ENCODE measurements at places on chromosomes 5 and 9.

DNA sequence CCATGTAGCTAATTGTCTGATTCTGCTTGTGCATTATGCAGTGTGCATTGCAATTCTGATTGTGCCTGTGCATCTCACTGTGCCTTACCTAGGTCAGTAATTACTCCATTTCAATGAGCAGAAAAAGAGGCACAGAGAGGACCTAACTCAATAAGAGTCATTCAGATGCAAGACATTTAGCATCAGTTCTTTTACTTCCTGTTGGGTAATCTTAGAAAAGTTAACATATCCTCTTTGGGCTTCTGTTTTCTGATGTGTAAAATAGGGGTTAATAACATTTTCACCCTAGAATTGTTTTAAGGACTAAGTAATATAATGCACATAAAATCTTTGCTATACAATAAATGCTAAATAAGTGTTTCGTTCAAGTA lies 7.0 kb upstream of the DCTN4 start:
- DNase-seq, result no peak

DNA sequence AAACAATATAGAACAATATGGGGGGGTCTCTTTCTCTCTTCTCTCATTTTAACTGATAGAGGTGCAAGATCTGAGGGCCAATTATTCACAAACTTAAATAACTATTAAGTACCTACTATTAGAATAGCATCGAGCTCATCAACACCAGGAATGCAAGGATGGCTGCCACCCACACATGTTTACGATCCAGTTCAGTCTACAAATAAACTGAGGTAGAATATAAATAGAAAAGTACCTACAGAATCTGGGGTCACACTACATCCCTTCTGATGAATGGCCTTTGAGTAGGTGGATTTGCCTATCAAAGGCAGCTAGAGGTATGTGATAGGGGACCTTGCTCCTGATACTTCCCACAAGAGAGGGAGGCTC lies 91.8 kb upstream of the ZNF366 start:
- no peak for DNase-seq

DNA sequence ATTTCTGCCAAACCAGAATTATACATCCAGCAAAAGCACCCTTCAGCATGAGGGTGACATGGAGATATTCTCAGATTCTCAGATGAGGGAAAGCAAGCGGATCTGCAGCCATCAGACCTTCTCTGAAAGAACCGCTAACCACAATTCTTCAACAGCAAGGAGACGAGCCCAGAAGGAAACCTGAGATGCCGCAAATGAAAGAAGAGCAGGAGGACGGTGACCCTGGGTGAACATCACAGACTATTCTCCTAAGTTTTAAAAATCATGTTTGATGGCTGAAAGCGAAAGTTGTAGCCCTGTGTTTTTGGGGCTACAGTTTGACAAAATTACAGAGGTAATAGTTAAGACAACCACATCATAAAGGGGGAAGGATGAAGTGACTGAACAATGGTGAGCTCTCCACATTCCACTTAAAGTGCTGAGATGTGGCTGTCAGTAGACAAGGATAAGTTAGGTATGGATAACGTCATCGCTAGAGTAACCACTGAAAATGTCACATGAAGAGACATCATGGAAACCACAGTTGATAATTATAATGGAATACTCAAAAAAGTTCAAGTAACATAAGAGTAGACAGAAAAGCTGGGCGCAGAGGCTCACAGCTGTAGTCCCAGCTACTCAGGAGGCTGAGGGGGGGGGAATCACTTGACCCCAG lies 31.5 kb upstream of the NSMF start:
- no peak for DNase-seq

- DNase-seq, result no peak
Observed at GRCh38 chr5:83025690-83026478, 51.3 kb downstream of the TMEM167A start.

- no peak for DNase-seq
Observed at GRCh38 chr9:129497005-129497812, 123.7 kb downstream of the C9orf50 start.

GRCh38 chr5:422323-423232 lies 20.4 kb upstream of the EXOC3 start:
- no peak for DNase-seq
